Bronchus fibroblast of lung (primary cell): ENCODE measurements at places on chromosomes 11 and 22. TPM values are rescaled to one million over a fixed set of nuclear protein-coding genes. Genes with fewer than 3 reads are reported as not detected.

Gene SCN4B
- total RNA-seq: 0.30 and 0.34 TPM in 2 replicates

Gene OLFML1
- 2.5 and 3.2 TPM in 2 replicates for total RNA-seq

Gene FXYD2
- 0.15 and 0.34 TPM in 2 replicates for total RNA-seq

Gene ALX4
- total RNA-seq: not detected in 2 replicates

Gene XKR3
- total RNA-seq: not detected in 2 replicates

Gene TYR
- total RNA-seq: not detected in 2 replicates

Gene MSANTD4
- 11.3 and 14.3 TPM in 2 replicates for total RNA-seq

Gene OR5B21
- total RNA-seq: not detected in 2 replicates

Gene NXPE1
- not detected in 2 replicates for total RNA-seq

Gene IL17REL
- not detected in 2 replicates for total RNA-seq

Gene OR52E8
- not detected in 2 replicates for total RNA-seq

Gene PIWIL4
- 0.50 and 0.59 TPM in 2 replicates for total RNA-seq

Gene RASL10A
- under 0.01 TPM in 1 of 2 replicates, not detected in the other for total RNA-seq

Gene CCDC88B
- 1.2 and 1.3 TPM in 2 replicates for total RNA-seq

Gene SMC1B
- not detected in 2 replicates for total RNA-seq

Gene ANO9
- under 0.01 TPM in 1 of 2 replicates, not detected in the other for total RNA-seq

Gene ZNF280B
- total RNA-seq: 0.67 and 1.2 TPM in 2 replicates

Gene CDON
- total RNA-seq: 1.8 and 3.4 TPM in 2 replicates

Gene MFRP
- total RNA-seq: not detected in 2 replicates

Gene CDC42BPG
- total RNA-seq: under 0.01 and 0.15 TPM in 2 replicates

Gene GTSE1
- 20.2 and 23.5 TPM in 2 replicates for total RNA-seq

Gene DEFB131B
- not detected in 2 replicates for total RNA-seq

Gene PKDREJ
- under 0.01 TPM in 1 of 2 replicates, not detected in the other for total RNA-seq
